Activated T-cell treated with anti-CD3 and anti-CD28 coated beads for 48 hours (primary cell): ENCODE measurements at places on chromosomes 11 and 22.

- no peak for DNase-seq
Measured at GRCh38 chr11:35619116-35619854, 1.0 kb downstream of the FJX1 start.

DNA sequence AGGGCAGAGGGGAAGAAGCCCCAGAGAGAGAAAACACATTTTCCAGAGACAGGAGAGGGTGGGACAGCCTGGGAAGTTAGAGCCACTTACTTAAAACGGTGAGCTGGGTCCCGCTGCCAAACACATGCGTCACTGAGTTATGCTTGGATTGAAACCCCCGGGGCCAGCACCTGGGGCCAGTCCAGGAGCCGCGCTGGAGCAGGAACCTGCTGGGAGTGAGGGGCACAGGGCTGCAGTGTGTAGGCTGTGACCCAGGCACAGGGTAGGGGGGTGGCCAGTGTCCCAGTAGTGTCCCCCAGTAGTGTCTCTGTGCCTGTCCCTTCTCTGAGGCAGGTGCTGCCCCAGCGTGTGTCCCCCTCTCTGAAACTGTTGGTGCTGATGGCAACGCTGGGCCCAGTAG, 5.2 kb downstream of the IGLL1 start:
- DNase-seq = no peak

- DNase-seq = peak; percentile 73
Measured at GRCh38 chr22:24427500-24428164, at the start of gene ADORA2A. TSS of gene ADORA2A (plus strand) at chr22:24427599. CDS start at chr22:24433405, 5,806 bp downstream.

GRCh38 chr11:124583781-124584180, 14.0 kb downstream of the OR8A1 start:
- no peak for DNase-seq

DNA sequence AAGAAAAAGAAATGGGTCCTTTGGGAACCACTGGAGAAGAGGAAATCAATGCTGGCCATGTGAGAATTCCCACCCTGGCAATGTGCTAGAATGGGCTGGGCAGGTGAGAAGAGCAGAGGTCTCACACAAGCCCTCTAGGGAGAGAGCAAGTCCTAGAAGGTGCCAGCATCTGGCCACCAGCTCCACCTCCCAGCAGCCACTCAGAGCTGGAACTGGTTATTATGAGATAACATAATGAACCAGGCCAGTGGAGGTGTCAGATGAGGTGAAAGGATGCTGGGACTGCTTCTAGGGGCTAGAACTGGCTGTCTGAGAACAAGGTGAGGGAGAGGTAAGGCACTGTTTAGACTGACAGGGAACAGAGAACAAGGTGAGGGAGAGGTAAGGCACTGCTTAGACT, 29.3 kb downstream of the NEFH start:
- no peak for DNase-seq

- no peak for DNase-seq
Measured at GRCh38 chr11:121895919-121896318, 220.1 kb downstream of the BLID start.

GRCh38 chr11:33479231-33479630, 221.4 kb downstream of the C11orf91 start:
- no peak for DNase-seq

- DNase-seq = no peak
Measured at GRCh38 chr11:127247261-127247851, 246.8 kb upstream of the KIRREL3 start.

- DNase-seq = no peak
Measured at GRCh38 chr11:126886636-126887035, 113.9 kb downstream of the KIRREL3 start.

- no peak for DNase-seq
Measured at GRCh38 chr11:120326845-120327281, 1.8 kb downstream of the TLCD5 start.

GRCh38 chr11:6663794-6664469, 8.3 kb upstream of the DCHS1 start:
- no peak for DNase-seq

- DNase-seq = peak; percentile 60
Measured at GRCh38 chr22:44026630-44027511, 2.8 kb downstream of the PARVB start.

DNA sequence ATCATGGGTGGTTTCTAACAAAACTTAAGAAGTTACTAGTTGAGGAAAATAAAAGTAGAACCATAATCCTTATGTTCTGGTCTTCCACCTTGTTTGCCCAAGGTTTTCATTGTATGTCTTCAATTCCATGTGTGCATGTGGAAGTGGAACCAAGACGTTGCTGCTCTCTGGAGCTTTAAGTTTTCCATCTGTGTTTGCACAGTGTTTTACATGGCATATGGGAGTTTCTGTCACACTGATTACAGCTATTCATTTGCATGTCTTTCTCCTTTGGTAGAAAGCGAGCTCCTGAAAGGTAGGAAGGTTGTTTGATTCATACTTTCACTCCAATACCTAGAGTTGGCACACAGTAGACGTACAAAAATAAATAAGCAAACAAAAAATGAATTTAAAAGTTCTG, 112.6 kb upstream of the LUZP2 start:
- DNase-seq = no peak

DNA sequence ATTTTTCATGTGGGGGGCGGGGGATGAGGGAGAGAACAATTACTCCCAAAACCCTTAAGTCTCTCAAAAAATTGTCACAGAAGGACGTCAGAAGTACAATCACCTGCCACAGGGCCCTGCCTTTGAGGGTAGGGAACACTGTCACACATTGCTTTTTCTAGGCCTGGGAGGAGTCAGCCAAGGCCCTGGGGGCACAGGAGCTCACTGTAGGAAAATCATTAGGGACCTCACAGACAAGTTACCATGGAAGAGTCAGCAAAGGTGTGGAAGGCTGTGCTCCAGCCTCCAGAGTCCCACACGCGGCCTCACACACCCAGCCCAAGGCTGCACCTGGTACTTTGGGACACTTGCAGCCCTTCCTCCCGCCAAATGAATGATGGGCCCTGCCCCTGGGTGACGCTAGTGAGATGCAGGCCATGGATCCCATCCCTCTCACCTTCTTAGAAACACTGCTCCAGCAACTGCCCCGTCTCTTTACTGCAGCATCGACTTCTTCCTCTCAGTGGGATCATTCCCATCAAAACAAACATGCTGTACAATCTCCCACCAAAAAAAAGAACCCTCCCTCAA, 3.3 kb downstream of the PLEKHA7 start:
- no peak for DNase-seq

DNA sequence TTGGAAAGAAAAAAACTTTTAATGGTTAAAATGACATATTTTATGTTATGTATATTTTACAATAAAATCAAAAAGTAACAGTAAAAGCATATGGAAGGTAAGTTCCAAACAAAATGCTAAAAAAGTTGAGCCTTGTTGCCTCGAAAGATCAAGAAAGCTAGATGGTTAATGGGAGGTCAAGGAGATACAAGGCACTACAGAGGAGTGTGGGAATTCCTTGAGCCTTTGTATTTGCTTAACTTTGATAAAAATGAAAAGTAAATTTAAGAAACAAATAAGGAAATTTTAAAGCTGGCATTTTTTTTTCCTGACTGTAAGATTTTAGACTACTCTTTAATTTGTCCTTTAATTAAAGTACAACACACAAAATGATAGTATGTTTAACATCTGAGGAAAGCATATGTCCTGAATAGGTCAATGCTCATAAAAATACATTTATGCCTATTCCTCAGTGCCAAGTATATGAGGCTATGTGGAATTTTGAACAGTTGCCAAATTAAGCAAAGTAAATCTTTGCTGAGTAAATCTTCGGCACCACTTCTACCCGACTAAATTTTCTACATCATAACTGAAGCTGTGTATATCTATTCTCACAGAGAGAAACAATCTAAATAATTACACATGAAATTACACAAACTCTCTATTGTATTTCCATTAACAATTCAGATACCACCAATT, 108.8 kb downstream of the TTC28 start:
- no peak for DNase-seq

GRCh38 chr11:115642660-115643059, 138.4 kb upstream of the CADM1 start:
- no peak for DNase-seq

GRCh38 chr11:120217941-120218694, 7.3 kb downstream of the OAF start:
- no peak for DNase-seq

- no peak for DNase-seq
Measured at GRCh38 chr22:50209893-50210292, 9.1 kb downstream of the SELENOO start.

DNA sequence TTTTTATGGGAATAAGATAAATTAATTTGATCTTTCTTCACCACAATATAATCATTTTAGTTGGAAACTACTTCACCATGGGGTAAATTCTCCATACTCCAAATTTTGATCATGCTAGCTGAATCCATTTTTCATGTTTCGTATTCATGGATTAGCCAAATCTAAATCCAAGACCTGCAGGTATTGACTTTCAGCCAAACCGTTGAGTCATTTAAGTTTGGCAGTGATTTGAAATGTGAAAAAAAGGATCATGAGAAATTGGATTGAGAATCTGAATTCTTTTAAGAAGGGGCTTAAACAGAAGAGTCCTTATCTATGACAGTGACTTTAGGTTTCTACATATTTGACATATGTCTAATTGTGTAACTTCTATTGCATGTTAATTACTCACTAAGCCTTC, 5.3 kb downstream of the GAS2 start:
- DNase-seq = no peak

GRCh38 chr11:64206457-64207255, at the start of gene FERMT3:
TSS of gene FERMT3 (plus strand) at chr11:64206721. CDS start at chr11:64207365, 644 bp downstream.
- DNase-seq = peak; percentile 75

DNA sequence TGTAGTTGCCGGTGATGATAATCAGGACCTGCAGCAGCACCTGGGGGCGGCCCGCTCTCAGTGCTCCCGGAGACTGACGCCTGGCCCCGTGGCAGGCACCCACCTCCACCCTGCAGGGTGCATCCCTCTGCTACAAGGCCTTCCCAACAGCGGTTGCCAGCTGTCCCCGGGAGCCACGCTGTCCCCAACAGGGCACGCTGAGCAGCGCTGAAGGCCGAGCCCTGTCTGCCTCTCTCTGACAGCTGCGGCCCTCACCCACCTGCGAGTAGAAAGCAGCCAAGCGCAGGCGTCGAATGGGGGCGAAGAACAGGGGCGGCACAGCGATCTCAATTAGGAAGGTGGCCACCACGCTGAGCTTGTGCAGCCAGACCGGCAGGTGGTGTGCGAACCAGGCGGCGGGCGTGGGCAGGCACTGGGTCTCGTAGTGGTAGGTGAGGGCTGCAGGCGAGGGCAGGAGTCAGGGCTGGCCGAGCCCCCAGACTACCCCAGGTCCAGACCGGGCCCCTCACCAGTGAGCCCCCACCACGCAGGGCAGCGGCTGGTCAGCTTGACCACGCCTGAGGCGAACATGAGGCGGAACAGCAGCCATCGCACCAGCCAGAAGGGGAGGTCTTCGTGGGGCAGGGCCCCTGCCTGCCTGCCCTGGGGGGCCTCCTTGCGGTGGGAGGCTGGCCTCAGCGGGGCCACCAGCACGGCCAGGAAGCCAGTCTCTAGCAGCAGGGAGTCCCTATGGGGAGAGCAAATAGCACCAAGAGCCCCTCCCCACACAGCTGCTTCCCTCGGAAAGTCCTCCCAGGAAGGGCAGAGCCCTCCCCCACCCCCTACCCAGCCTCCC, 1.5 kb downstream of the LMF2 start:
- DNase-seq = no peak

- no peak for DNase-seq
Measured at GRCh38 chr11:107577346-107577711, 11.8 kb upstream of the ALKBH8 start.

DNA sequence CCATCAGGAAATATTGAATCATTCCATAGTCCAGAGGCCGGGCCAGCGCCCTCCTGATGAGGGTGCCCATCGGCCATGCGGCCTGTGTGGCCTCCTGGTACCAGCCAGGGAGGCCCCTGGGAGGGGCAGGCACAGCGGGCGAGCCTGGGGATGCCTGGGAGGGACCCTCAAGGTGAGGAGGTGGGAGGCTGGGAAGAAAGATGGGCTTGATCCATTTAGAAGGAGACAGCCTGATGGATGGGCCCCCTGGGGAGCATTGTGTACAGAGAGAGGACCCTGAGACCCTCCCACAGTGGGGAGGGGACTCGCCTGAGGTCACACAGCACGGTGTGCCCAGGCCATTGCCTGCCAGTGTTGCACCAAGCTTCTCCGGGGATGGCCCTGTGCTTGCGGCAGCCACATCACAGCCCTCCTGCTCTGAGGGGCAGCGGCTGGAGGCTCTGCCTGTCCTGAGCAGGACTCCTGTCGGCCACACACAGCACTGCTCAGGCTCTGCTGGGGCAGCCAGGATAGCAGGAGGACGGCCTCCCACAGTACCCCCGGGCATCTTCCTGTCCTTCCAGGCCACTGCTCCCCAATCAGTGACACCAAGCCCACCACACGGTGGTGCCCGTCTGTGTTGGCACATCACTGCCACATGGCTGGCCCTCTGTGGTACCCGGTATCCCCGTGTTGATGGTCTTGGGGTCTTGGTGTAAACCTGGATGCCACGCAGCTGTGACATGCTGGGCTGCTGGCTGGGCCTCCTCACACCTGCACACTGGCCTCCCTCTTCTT, 290.0 kb downstream of the TBC1D22A start:
- no peak for DNase-seq

DNA sequence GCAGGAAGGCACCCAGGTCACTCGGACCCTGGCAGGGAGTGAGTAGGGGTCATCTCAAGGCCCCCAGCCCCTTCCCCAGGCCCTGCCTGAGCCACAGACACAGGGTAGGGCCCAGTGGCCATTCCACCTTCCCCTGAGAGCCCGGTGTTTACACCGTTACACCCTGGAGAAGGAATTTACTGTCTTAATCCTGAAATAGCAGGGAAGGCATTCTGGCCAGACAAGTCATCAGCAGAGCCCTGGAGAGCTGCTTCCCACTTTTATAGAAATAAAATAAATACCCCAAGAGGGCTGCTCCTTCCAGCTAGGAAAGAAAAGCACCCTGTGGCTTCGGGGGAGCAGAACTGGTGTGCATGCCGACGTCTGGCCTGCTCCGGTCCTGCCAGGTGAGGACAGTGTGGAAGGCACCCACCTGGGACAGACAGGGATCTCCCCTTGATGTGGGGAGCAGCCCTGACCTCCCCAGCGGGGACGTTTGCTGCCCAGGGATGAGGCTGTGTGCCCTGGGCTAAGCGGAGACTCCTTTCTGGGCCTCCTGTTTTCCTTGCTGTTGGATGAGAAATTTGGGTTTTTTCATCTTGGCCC, 180.0 kb downstream of the MN1 start:
- DNase-seq = no peak

GRCh38 chr11:118657238-118657637, 22.2 kb downstream of the TREH start:
- DNase-seq = no peak

- no peak for DNase-seq
Measured at GRCh38 chr11:118988280-118988679, 9.7 kb upstream of the CENATAC start.
